GM23338 (cell line): ENCODE measurements at places on chromosomes 6 and 20. TPM values are rescaled to one million over a fixed set of nuclear protein-coding genes. Genes with fewer than 3 reads are reported as not detected.

The TRIM38 gene
- 0.58 and 0.66 TPM in 2 replicates for total RNA-seq

The ZBP1 gene
- not detected in 2 replicates for total RNA-seq

The MUCL3 gene
- total RNA-seq: 0.12 TPM in 1 of 2 replicates, not detected in the other

The CRISP1 gene
- not detected in 2 replicates for total RNA-seq

The FAM217A gene
- not detected in 2 replicates for total RNA-seq

The NKX2-2 gene
- not detected in 2 replicates for total RNA-seq

The NKX2-4 gene
- total RNA-seq: 0.35 and 2.1 TPM in 2 replicates

The CLPSL2 gene
- 3.1 TPM in 1 of 2 replicates, not detected in the other for total RNA-seq
